ENCODE measurements at places on chromosomes 7 and 10. TPM values are rescaled to one million over a fixed set of nuclear protein-coding genes. Genes with fewer than 3 reads are reported as not detected.

- H3K27ac ChIP-seq = no peak overlapping the region
- no peaks in the 10 kb centered on the region for H3K4me1 ChIP-seq
- DNase-seq = no peak
Observed at GRCh38 chr7:44331682-44332081, 6.3 kb upstream of the CAMK2B start.

GRCh38 chr7:116407165-116407564 is 92.4 kb upstream of the CAV2 start:
- no peaks in the 10 kb centered on the region for H3K27me3 ChIP-seq
- H3K36me3 ChIP-seq = no peaks in the 10 kb centered on the region
- peaks cover 2% of the 10 kb centered on the region for H3K4me1 ChIP-seq
- no peak overlapping the region for H3K27ac ChIP-seq

- H3K4me1 ChIP-seq = peaks cover 7% of the 10 kb centered on the region
- no peak for DNase-seq
- no peak overlapping the region for H3K27ac ChIP-seq
- no peak overlapping the region for H3K4me3 ChIP-seq
Observed at GRCh38 chr7:142581341-142581740, 167.9 kb upstream of the PRSS1 start.

DNA sequence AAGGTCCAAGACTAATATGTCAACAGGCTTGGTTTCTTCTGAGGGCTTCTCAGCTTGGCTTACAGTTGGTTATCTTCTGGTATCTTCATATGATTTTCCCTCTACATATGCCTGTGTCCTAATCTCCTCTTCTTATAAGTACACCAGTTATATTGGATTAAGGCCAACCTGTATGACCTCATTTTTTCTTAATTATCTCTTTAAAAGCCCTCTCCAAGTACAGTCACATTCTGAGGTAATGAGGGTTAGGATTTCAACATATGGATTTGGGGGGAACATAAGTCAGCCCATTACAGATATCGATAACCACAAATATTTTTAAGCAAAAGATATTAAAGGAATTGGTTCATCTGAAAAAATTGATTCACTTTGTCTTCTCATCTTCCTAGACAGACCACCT is 49.2 kb downstream of the IQUB start:
- no peaks in the 10 kb centered on the region for H3K27me3 ChIP-seq
- H3K4me1 ChIP-seq = no peaks in the 10 kb centered on the region
- no peaks in the 10 kb centered on the region for H3K36me3 ChIP-seq
- no peak for DNase-seq
- H3K4me3 ChIP-seq = no peak overlapping the region

GRCh38 chr7:4794591-4795350 is 19.3 kb downstream of the AP5Z1 start:
- H3K4me1 ChIP-seq = no peaks in the 10 kb centered on the region
- DNase-seq = no peak
- H3K27ac ChIP-seq = no peak overlapping the region
- no peak overlapping the region for H3K4me3 ChIP-seq
- peaks cover 25% of the 10 kb centered on the region for H3K36me3 ChIP-seq

- H3K36me3 ChIP-seq = no peaks in the 10 kb centered on the region
- H3K4me3 ChIP-seq = no peak overlapping the region
- H3K27ac ChIP-seq = no peak overlapping the region
- H3K27me3 ChIP-seq = no peaks in the 10 kb centered on the region
Observed at GRCh38 chr7:138948403-138948802, 32.8 kb downstream of the KIAA1549 start.

GRCh38 chr10:99996671-99997648 is 12.8 kb downstream of the DNMBP start:
- peak; percentile 71 for DNase-seq
- H3K36me3 ChIP-seq = no peaks in the 10 kb centered on the region
- H3K4me3 ChIP-seq = no peak overlapping the region
- peaks cover 20% of the 10 kb centered on the region for H3K4me1 ChIP-seq
- H3K27me3 ChIP-seq = no peaks in the 10 kb centered on the region
- H3K27ac ChIP-seq = peak overlapping the region; percentile 42

GRCh38 chr7:41576166-41576565 is 126.7 kb downstream of the INHBA start:
- H3K4me3 ChIP-seq = no peak overlapping the region
- no peaks in the 10 kb centered on the region for H3K27me3 ChIP-seq
- H3K4me1 ChIP-seq = peaks cover 12% of the 10 kb centered on the region

GRCh38 chr10:87887146-87887545 is 23.7 kb downstream of the PTEN start:
- peaks cover 15% of the 10 kb centered on the region for H3K36me3 ChIP-seq
- peak; percentile 22 for DNase-seq
- H3K4me3 ChIP-seq = no peak overlapping the region
- H3K27me3 ChIP-seq = no peaks in the 10 kb centered on the region
- no peaks in the 10 kb centered on the region for H3K4me1 ChIP-seq

DNA sequence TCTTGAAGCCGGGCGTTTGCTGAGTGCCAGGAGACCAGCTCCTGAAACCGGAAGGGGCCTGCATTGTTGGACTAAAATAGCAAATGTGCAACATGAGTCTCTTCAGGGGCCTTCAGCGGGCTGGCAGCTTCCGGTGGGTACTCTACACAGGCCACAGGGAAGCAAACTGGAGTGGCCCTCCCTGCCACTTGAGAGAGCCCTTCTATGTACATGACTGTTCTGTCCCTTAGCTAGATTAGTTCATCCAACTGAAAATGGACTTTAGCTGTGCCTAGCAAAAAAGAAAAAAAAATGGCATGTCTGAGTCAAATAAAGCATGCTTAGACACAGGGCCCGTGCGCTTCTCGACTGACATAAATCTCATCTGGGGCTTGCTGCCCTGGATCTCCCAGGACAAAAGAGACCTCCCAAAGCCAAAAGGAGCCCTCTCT is 115.3 kb upstream of the TCF7L2 start:
- H3K4me3 ChIP-seq = no peak overlapping the region
- no peak for DNase-seq
- H3K4me1 ChIP-seq = no peaks in the 10 kb centered on the region
- H3K27ac ChIP-seq = no peak overlapping the region
- no peaks in the 10 kb centered on the region for H3K36me3 ChIP-seq

- DNase-seq = peak; percentile 75
- no peaks in the 10 kb centered on the region for H3K36me3 ChIP-seq
- no peak overlapping the region for H3K4me3 ChIP-seq
Observed at GRCh38 chr7:155885167-155886155, 73.2 kb upstream of the SHH start.

DNA sequence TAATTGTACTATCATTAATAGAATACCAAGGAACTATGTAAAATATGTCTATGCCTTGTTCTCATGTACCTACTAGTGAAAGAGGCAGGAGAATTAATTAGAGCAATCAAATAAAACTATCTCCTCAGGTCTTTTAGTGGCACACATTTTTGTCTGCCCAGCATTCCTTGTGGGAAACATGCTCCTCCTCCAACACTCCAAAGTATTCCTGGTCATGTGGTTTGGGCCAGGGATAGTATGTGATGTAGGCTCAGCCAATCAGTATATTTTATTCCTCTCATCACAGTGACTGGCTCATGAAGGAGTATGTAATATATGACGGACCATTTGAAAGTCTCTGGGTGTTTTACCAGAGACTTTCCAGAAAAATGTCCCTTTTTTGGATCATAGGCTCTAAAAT is 16.7 kb upstream of the SYPL1 start:
- H3K36me3 ChIP-seq = no peaks in the 10 kb centered on the region
- no peak for DNase-seq
- no peak overlapping the region for H3K27ac ChIP-seq
- H3K27me3 ChIP-seq = peaks cover 7% of the 10 kb centered on the region
- H3K4me3 ChIP-seq = no peak overlapping the region

DNA sequence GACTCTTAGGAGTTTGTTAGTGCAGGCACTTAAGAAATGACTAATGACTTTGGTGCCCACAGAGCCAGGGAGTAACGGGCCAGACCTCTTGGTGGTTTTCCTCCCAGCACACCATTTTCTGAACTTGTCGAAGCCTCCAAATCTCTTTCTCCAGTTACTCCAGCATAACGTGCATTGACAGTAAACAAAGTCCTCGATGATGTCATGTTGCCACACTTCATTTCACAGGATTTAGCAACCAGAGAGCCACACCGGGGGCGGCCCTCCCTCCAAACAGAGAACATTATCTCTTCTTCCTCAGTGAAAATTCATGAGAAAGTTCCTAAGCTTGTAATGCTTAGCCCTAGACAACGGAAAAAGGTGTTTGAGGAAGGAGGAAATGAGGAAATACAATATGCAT is 4.0 kb upstream of the SVOPL start:
- no peaks in the 10 kb centered on the region for H3K4me1 ChIP-seq
- no peaks in the 10 kb centered on the region for H3K27me3 ChIP-seq

GRCh38 chr7:15015545-15016314 is 113.2 kb upstream of the DGKB start:
- no peaks in the 10 kb centered on the region for H3K36me3 ChIP-seq
- H3K27ac ChIP-seq = no peak overlapping the region
- H3K4me1 ChIP-seq = no peaks in the 10 kb centered on the region
- H3K4me3 ChIP-seq = no peak overlapping the region
- DNase-seq = peak; percentile 49

DNA sequence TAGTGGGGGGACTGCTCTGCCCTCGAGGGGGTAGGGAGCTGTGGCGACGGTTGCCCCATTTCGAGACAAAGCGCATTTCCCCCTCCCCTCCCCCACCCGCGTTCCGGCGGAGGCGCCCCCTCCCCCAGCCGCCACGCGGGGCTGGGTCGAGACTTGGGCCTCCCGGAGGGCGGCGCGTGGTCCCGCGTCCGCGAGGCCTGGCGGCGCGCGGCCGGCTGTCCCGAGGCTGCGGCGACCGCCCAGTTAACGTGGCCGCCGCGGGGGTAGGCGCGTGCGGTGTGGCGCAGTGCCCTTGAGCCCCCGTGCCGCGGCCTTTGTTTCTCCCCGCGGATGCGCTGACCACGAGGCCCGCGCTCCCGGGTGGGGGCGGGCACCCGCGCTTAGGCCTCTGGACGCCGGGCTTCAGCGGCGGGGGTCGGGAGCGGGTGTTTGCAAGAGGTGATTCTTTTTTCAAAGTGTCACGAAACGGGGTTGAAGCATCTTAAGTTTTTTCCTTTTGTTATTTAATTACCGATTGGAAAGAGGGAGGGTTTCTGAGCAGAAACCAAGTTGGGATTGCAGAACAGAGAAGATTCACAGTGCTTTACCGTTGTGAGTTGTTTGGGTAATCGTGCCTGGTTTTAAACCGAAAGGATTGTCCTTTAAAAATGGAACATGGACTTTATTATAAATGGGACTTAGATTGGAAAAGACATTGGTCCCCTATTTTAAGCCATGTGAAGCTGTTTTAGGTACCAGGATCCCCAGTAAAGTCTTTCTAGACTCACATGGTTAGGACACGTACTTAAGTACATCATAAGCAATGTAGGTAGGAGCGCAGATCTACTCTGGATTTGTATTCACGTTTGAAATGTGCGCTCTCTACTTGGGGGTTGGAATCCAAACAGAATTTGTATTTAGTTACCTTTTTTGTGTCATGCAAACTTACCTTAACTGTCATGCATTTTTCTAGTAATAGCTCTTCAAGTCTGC is 760 bp downstream of the CBX3 start:
- no peaks in the 10 kb centered on the region for H3K27me3 ChIP-seq
- no peaks in the 10 kb centered on the region for H3K4me1 ChIP-seq
- peaks cover 10% of the 10 kb centered on the region for H3K36me3 ChIP-seq
- DNase-seq = no peak
- peak overlapping the region; percentile 81 for H3K4me3 ChIP-seq
- H3K27ac ChIP-seq = peak overlapping the region; percentile 100

- peak; percentile 10 for DNase-seq
- no peak overlapping the region for H3K4me3 ChIP-seq
- H3K36me3 ChIP-seq = no peaks in the 10 kb centered on the region
- no peak overlapping the region for H3K27ac ChIP-seq
- peaks cover 41% of the 10 kb centered on the region for H3K27me3 ChIP-seq
Observed at GRCh38 chr10:114412907-114413797, 8.8 kb upstream of the AFAP1L2 start.

- H3K27ac ChIP-seq = no peak overlapping the region
- no peaks in the 10 kb centered on the region for H3K4me1 ChIP-seq
- H3K36me3 ChIP-seq = no peaks in the 10 kb centered on the region
- DNase-seq = no peak
- H3K4me3 ChIP-seq = no peak overlapping the region
- H3K27me3 ChIP-seq = no peaks in the 10 kb centered on the region
Observed at GRCh38 chr7:147540743-147541142, 1049.8 kb upstream of the C7orf33 start.

DNA sequence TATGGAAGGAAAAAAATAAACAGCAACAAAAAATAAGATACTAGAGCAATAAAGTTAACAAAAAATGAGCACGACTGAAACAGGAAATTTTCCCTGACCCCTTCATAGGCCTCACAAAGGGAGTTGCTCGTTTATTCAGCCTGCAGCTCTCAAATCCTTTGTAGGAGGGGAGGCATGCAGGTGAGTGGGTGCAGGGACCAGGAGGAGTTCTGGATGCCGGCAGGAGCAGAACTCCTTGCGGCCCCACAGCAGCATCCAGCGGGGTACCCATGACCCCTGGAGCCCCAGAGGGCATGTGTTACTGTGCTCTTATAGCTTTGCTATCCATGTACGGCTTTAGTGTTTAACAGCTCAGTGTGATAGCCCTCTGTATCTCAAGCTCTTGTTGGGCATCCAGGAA is 5.8 kb downstream of the TAS2R39 start:
- H3K27ac ChIP-seq = no peak overlapping the region
- no peak overlapping the region for H3K4me3 ChIP-seq
- DNase-seq = no peak
- H3K36me3 ChIP-seq = no peaks in the 10 kb centered on the region
- no peaks in the 10 kb centered on the region for H3K4me1 ChIP-seq
- no peaks in the 10 kb centered on the region for H3K27me3 ChIP-seq

DNA sequence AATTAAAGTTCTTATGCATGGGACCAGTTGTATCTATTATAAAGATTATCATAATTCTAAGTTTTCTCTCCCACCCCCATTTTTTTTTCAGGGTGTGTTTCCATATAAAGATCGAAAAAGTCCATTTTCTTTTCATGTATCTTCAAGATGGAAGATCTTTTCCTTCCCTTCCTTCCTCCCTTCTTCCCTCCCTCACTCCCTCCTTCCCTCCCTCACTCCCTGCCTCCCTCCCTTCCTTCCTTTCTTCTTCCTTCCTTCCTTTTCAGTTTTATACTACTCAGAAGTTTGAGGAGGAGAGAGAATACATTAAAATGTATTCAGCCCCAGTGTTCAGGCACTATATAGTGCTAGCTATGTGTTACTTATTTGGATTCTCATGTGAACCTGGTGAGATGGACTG is 98.0 kb downstream of the POLL start:
- no peak overlapping the region for H3K27ac ChIP-seq
- H3K4me1 ChIP-seq = no peaks in the 10 kb centered on the region
- DNase-seq = no peak
- no peak overlapping the region for H3K4me3 ChIP-seq
- no peaks in the 10 kb centered on the region for H3K27me3 ChIP-seq

- no peak overlapping the region for H3K4me3 ChIP-seq
- no peaks in the 10 kb centered on the region for H3K27me3 ChIP-seq
- no peak for DNase-seq
- H3K36me3 ChIP-seq = no peaks in the 10 kb centered on the region
- no peak overlapping the region for H3K27ac ChIP-seq
Observed at GRCh38 chr10:5603848-5604170, 62.6 kb downstream of the ASB13 start.

GRCh38 chr10:122363722-122364463 is 10.6 kb upstream of the PLEKHA1 start:
- H3K36me3 ChIP-seq = no peaks in the 10 kb centered on the region
- no peaks in the 10 kb centered on the region for H3K4me1 ChIP-seq
- H3K27ac ChIP-seq = no peak overlapping the region
- DNase-seq = no peak
- no peak overlapping the region for H3K4me3 ChIP-seq

Gene CLDN4
- total RNA-seq = 2.9 TPM

Gene DPYSL4
- 7.2 TPM for total RNA-seq

Gene TMEM130
- 1.1 TPM for total RNA-seq

Gene PNPLA8
- 23.9 TPM for total RNA-seq

Gene FAM149B1
- 28.3 TPM for total RNA-seq

Gene SLC4A2
- 29.6 TPM for total RNA-seq

Gene TNS3
- 64.3 TPM for total RNA-seq

Gene ACHE
- not detected for total RNA-seq

Gene TMEM184A
- 0.28 TPM for total RNA-seq

Data from IMR-90 (cell line).